Esophagus mucosa (tissue), 1 donor: ENCODE measurements at places on chromosomes 16 and 17. TPM values are rescaled to one million over a fixed set of nuclear protein-coding genes. Genes with fewer than 3 reads are reported as not detected.

DNA sequence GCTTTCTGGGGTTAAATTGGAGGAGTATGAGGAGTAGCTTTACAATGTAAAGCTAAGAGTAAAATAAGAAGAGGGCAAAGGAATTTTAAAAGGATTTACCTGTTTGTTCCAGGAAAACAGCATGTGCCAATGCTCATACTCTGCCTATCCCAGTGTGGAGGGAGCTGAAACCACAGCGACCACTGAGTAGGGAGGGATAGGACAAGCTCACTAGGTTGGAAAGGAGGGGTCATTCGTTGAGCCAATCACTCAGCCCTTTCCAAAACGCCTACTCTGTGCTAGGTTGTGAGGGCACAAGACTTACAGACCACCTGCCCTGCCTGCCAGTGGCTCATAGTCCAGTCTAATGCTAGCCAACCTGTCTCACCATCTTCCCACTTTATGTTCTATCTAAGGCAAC, 1.1 kb upstream of the DNAJC7 start:
- ATAC-seq, result no peak

- no peak for ATAC-seq
Measured at GRCh38 chr17:413706-414380, 61.2 kb upstream of the RPH3AL start.

GRCh38 chr16:12410837-12411490, 392.7 kb downstream of the CPPED1 start:
- no peak for ATAC-seq

Gene PRSS36
- 1.5 TPM for total RNA-seq

Gene KRTAP9-8
- total RNA-seq, result not detected

Gene FSCN2
- total RNA-seq, result 0.76 TPM

Gene PRSS33
- not detected for total RNA-seq
